ENCODE measurements at places on chromosomes 13 and 19. TPM values are rescaled to one million over a fixed set of nuclear protein-coding genes. Genes with fewer than 3 reads are reported as not detected.

- peak overlapping the region; percentile 88 for H3K27ac ChIP-seq
- no peaks in the 10 kb centered on the region for H3K36me3 ChIP-seq
- no peak overlapping the region for H3K4me3 ChIP-seq
Measured at GRCh38 chr19:11152318-11153062, 3.1 kb downstream of the SPC24 start.

GRCh38 chr13:44758630-44759383, 182.7 kb upstream of the TSC22D1 start:
- no peaks in the 10 kb centered on the region for H3K27me3 ChIP-seq
- H3K4me1 ChIP-seq = no peaks in the 10 kb centered on the region

DNA sequence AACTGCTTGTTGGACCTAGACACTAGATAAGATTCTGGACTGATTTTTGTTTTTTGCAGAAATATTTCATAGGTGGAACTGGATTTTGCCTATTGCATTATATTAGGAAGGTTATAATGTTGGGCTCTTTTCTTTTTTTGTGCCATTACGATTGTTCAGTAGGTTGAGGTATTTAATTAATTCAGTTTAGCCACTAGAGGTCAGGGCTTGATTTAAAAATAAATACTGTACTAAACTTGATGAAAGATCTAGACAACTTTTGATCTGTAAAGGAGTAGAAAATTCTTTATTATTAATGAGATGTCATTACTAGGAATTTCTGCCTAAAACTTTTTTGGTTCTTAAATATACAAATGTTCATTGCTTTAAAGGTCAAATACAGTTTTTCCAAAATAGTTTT, 15.2 kb upstream of the SUPT20H start:
- no peak for DNase-seq
- H3K4me3 ChIP-seq = no peak overlapping the region
- H3K36me3 ChIP-seq = no peaks in the 10 kb centered on the region
- no peaks in the 10 kb centered on the region for H3K4me1 ChIP-seq

DNA sequence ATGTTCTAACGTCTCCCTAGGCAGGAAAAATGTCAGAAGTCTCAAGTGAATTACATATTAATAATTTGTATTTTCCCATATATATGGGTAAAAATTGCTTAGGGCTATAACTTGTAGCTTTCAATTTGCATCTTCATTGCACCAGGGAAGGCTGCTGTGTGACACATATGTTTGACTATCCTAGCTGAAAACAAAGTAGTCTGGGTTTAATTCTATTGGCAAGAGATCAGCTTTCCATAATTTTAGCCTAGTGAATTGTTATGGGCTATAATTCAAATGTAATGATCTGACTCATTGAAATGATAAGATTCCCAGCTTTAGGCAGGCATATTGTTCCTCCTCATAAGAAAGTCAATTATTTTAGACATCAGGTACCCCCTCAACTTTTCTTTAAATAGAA, 553.1 kb downstream of the DCT start:
- H3K4me1 ChIP-seq = no peaks in the 10 kb centered on the region
- no peak overlapping the region for H3K27ac ChIP-seq
- DNase-seq = no peak
- no peak overlapping the region for H3K4me3 ChIP-seq

DNA sequence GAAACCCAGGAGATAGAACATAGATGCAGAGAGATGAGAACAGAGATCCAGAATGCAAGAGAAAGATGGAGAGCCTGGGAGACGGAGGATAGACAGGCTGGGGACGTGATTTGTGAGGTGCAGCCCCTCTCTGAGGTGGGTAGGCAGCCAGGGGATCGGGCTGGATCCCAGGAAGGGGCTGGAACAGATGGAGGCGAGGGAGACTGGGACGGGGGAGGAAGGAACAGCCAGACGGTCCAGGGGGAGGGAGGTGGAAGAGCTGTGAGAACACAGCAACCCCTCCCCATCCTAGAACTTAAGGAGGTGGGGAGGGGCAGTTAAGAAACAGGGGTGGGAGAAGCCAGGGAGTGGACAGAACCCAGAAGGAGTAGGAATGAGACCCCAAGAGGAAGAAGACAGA, 3.1 kb downstream of the SLC17A7 start:
- peaks cover 11% of the 10 kb centered on the region for H3K27me3 ChIP-seq
- H3K27ac ChIP-seq = no peak overlapping the region
- DNase-seq = no peak
- H3K4me1 ChIP-seq = peaks cover 6% of the 10 kb centered on the region

DNA sequence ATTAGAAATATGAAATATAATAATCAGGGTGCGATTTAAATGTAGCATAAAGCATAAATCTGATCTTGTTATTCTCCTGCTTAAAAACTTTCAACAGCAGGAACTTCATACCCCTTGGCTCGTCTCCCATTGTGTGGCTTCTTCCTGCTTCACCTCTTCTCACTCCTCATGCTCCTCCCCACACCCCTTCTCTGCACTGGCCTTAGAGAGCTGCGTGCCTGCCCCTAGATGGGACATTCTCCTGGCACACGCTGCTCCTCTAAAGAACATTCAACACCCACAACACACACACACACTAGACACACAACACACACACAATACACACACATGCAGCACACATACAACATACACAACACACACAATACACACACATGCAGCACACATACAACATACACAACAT, 104.6 kb upstream of the RAP2A start:
- H3K4me3 ChIP-seq = no peak overlapping the region
- no peaks in the 10 kb centered on the region for H3K27me3 ChIP-seq

GRCh38 chr13:75636436-75637180, 478 bp downstream of the LMO7 start:
- H3K27ac ChIP-seq = peak overlapping the region; percentile 50
- peak; percentile 16 for DNase-seq
- H3K27me3 ChIP-seq = no peaks in the 10 kb centered on the region
- peak overlapping the region; percentile 52 for H3K4me3 ChIP-seq

- no peak overlapping the region for H3K4me3 ChIP-seq
- H3K4me1 ChIP-seq = no peaks in the 10 kb centered on the region
- DNase-seq = no peak
- H3K36me3 ChIP-seq = no peaks in the 10 kb centered on the region
Measured at GRCh38 chr13:23642110-23642509, 71.9 kb downstream of the TNFRSF19 start.

DNA sequence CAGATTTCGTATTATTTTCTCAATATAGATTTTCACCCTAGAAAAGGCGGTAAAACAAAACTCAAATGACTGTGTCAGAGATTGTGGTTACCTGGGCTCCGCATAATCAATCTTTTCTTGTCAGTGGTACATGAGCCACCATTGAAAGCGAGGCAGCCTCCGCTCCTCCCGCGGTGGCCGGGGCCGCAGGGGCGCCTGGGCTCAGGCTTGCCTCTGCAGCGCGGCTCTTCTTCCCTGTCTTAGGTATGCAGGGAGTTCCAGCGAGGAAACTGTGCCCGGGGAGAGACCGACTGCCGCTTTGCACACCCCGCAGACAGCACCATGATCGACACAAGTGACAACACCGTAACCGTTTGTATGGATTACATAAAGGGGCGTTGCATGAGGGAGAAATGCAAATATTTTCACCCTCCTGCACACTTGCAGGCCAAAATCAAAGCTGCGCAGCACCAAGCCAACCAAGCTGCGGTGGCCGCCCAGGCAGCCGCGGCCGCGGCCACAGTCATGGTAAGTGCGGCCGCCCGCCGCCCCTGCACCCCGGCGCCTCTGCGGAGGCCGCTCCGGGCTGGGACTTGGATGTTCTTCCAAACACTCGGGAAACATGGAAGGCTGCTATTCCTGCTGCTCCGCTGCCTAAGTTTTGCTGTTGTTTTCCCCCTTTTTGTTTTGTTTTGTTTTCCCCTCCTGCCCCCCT, 87.3 kb upstream of the RAP2A start:
- peaks cover 3% of the 10 kb centered on the region for H3K4me1 ChIP-seq
- H3K4me3 ChIP-seq = no peak overlapping the region
- DNase-seq = no peak

DNA sequence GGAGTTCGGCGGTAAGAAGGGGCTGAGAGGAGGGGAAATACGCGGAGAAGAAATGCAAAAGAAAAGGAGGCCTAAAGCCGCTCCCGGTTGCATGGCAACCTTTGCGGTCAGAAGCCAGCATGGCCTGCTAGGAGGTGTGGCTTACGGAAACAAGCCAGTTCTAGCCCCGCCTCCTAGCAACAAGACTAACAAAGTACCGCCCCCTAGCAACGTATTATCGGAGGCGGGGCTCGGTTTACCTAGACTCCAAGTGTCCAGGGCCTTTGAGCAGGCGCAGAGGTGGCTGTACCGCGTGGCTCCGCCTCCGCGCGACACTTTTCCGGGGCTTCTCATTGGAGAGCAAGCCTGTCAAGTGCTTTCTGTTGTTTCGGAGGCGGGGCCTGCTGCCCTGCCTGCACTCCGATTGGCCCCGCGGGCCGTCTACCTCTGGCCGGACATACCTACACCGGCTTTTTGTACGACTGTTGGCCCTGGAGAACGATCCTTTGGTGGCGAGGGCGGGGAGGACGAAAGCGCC, 339 bp upstream of the CYTH2 start:
- peak overlapping the region; percentile 93 for H3K27ac ChIP-seq
- H3K36me3 ChIP-seq = no peaks in the 10 kb centered on the region
- H3K4me3 ChIP-seq = peak overlapping the region; percentile 91
- H3K27me3 ChIP-seq = no peaks in the 10 kb centered on the region

GRCh38 chr13:103517768-103518102, 451.5 kb upstream of the SLC10A2 start:
- H3K27me3 ChIP-seq = no peaks in the 10 kb centered on the region
- H3K36me3 ChIP-seq = no peaks in the 10 kb centered on the region
- DNase-seq = no peak
- no peaks in the 10 kb centered on the region for H3K4me1 ChIP-seq
- H3K4me3 ChIP-seq = no peak overlapping the region

GRCh38 chr13:114104655-114105520, 27.5 kb downstream of the RASA3 start:
- H3K36me3 ChIP-seq = no peaks in the 10 kb centered on the region
- no peak overlapping the region for H3K27ac ChIP-seq
- H3K4me3 ChIP-seq = no peak overlapping the region

GRCh38 chr19:55688422-55689218, 13.6 kb downstream of the EPN1 start:
- no peak for DNase-seq
- no peak overlapping the region for H3K27ac ChIP-seq
- H3K36me3 ChIP-seq = no peaks in the 10 kb centered on the region
- no peak overlapping the region for H3K4me3 ChIP-seq
- H3K4me1 ChIP-seq = no peaks in the 10 kb centered on the region
- no peaks in the 10 kb centered on the region for H3K27me3 ChIP-seq

- H3K4me3 ChIP-seq = no peak overlapping the region
- H3K4me1 ChIP-seq = no peaks in the 10 kb centered on the region
- no peaks in the 10 kb centered on the region for H3K27me3 ChIP-seq
- DNase-seq = no peak
- H3K27ac ChIP-seq = no peak overlapping the region
Measured at GRCh38 chr13:21957833-21958232, 287.0 kb downstream of the FGF9 start.

GRCh38 chr13:62130062-62130970, 714.7 kb upstream of the PCDH20 start:
- no peak overlapping the region for H3K27ac ChIP-seq
- H3K27me3 ChIP-seq = no peaks in the 10 kb centered on the region
- no peak for DNase-seq
- no peaks in the 10 kb centered on the region for H3K4me1 ChIP-seq
- H3K36me3 ChIP-seq = no peaks in the 10 kb centered on the region

DNA sequence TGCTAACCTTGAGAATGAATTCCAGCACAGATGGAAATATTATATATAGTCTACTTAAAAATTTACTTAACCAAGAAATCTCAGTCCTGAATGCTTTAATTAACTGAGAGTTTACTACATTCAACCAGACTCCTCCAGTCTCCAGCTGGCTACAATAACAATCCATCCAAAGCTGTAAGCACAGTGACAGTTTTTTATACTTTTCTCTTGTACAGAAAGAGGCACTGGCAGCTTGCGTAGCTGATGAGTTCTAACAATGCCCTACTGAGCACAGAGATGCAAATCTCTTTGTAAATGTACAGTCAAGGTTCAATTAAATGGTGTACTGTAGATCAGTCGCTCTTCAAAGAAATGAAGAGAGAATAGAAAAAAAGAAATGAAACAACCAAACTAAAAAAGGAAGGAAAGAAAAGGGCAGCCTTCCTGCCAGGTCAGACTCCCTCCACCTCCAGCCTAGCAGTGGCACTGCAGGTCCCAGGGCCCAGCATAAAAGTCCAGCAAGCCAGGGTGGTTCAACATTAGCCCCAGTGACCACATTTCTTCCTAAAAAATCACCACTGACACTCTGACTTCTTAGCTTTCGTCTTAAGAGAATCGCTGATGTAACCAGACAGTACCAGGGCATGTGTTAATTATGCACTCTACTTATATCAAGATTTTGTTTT, 88.4 kb downstream of the SACS start:
- DNase-seq = no peak
- H3K27ac ChIP-seq = no peak overlapping the region
- no peaks in the 10 kb centered on the region for H3K4me1 ChIP-seq
- no peak overlapping the region for H3K4me3 ChIP-seq
- H3K27me3 ChIP-seq = no peaks in the 10 kb centered on the region

DNA sequence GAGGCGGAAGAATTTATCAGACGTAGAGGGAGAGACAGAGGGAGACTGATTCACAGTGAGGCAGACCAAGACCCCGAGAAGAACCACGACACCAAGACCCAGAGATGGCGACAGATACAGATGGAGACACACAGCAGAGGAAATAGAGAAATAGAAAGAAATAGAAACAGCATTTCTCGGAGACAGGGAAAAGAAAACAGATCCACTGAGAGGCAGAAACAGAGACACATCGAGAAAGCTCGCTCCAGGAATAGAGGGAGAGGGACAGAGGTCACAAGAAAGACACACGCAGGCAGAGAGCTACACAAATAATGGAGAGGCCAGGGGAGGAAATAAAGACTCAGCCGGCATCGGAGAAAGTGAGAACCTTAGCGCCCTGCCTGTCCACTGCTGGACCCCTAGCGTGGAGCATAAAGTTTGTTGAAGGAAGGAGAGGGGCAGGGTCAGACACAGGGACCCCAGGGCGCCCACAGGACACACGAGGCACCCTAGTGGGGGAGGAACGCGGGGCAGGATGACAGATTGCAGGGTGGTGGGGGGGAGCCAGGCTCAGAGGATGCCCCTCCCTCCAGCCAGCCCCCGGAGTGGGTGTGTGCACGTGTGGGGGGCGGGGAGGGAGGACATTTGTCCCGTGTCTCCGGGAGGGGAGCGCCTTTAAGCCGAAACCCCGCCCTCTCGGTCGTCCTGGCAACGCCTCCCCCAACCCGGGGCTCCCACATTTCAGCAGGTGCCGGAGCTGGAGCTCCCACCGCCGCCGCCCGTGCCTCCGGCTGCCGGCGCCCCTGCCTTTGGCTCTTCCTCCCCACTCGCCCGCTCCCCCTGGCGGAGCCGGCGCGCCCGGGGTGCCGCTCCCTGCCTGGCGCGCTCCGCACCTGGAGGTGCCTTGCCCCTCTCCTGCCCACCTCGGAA, at the start of gene PRKCG:
TSS of gene PRKCG (plus strand) at position 716 of the 909 bp plus-strand sequence. CDS start 298 bp downstream, outside the sequence.
- H3K27me3 ChIP-seq = peaks cover 25% of the 10 kb centered on the region
- H3K4me3 ChIP-seq = no peak within 1 kb of the TSS
- no peak for DNase-seq
- no peaks in the 10 kb centered on the region for H3K36me3 ChIP-seq
- peaks cover 16% of the 10 kb centered on the region for H3K4me1 ChIP-seq
- H3K27ac ChIP-seq = no peak within 1 kb of the TSS

ZNF667 gene
- 2.3 TPM for total RNA-seq

ACTMAP gene
- 0.48 TPM for total RNA-seq

MIER2 gene
- total RNA-seq = 22.5 TPM

PEAK3 gene
- 0.26 TPM for total RNA-seq

SAFB2 gene
- 250 TPM for total RNA-seq

KLK2 gene
- not detected for total RNA-seq

NPAS1 gene
- not detected for total RNA-seq

HNRNPM gene
- total RNA-seq = 110 TPM

TSEN34 gene
- total RNA-seq = 32.0 TPM

SYCN gene
- total RNA-seq = not detected

IZUMO2 gene
- total RNA-seq = not detected

ATP4A gene
- not detected for total RNA-seq

CKM gene
- total RNA-seq = not detected

OR7C1 gene
- not detected for total RNA-seq

ZNF569 gene
- total RNA-seq = 16.1 TPM

PSG5 gene
- not detected for total RNA-seq
